ENCODE measurements at places on chromosomes 12 and 14.

DNA sequence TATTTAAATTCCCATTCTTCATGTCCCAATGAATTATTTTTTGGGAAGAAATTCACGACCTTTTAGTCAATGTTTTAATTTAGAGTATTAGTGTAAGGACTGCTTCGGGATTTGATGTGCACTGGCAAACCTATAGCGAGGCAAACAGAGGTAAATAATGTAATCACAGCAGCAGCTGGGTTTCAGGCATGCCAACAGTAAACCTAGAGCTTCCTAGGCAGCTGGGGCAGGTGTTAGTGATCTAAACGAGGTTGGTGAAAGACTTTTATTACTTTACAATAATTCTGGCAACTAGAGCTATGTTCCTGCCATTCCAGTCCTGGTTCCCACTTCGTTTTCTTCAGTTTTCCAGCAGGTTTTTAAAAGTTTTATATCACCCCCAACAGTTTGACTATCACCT is 1036.4 kb upstream of the FOXG1 start:
- DNase-seq, result no peak

DNA sequence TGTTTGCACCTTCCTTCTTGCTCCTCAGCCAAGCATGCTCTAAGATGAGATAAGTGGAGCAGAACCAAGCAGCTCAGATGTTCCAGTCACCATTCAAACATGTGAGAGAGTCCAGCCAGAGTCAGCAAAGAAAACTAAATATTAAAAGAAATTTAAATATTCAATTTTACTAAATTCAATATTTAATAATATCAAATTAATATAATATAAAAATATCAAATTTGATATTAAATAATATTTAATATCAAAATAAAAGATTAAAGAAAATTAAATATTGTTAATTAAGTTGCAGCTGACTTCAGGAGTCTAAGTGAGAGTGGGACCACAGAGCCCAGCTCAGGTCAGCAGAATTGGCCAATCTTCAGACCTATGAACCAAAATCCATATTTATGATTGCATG is 526.1 kb upstream of the FLRT2 start:
- DNase-seq, result no peak

DNA sequence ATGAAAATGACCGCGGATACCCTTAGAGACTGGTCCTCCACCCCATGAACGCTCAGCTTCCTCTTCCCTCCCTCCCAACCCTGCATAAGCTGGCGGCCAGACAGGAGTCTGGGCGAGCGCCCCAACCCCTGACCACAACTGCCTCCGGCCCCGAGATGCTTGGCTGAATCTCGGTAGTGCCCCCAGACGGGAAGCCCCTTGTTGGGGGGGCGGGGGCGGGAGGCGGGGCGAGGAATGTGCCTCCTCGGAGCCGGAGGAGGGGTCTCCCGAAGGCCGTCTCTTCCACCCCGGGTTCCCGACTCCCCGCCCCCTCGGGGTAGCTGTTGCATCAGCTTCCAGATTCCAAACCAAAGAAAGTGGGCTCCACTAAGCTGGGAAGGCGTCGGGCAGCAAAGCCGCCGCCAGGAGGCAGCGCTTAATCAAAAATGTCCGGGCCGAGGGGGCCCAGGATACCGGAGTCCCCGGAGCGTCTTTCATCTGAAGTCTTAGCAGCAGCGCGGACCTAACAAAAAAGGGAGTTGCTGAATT is 7.1 kb upstream of the MRPL52 start:
- peak; percentile 57 for DNase-seq

GRCh38 chr12:94133964-94134795 is 14.2 kb upstream of the PLXNC1 start:
- DNase-seq, result peak; percentile 33

- no peak for DNase-seq
Observed at GRCh38 chr12:32087306-32087705, 19.3 kb upstream of the BICD1 start.

- DNase-seq, result peak; percentile 32
Observed at GRCh38 chr12:95102916-95103671, 29.7 kb upstream of the NR2C1 start.

- DNase-seq, result no peak
Observed at GRCh38 chr14:76922584-76922983, 96.4 kb downstream of the LRRC74A start.

GRCh38 chr14:54756656-54757392 is 145.8 kb downstream of the GCH1 start:
- DNase-seq, result no peak

- DNase-seq, result no peak
Observed at GRCh38 chr14:72512925-72513324, 381.0 kb downstream of the DPF3 start.

GRCh38 chr14:75379246-75379929 is 48.4 kb upstream of the JDP2 start:
- DNase-seq, result no peak

GRCh38 chr12:89237763-89238162 is 114.5 kb downstream of the DUSP6 start:
- no peak for DNase-seq

GRCh38 chr14:22483863-22484593 is 105.0 kb downstream of the DAD1 start:
- DNase-seq, result no peak

- no peak for DNase-seq
Observed at GRCh38 chr14:23936084-23936829, 17.3 kb upstream of the DHRS4 start.

GRCh38 chr14:58878439-58879139 is 240.8 kb downstream of the DACT1 start:
- DNase-seq, result no peak

- DNase-seq, result no peak
Observed at GRCh38 chr12:67531501-67531900, 117.0 kb upstream of the DYRK2 start.

GRCh38 chr14:69190191-69190590 is 1.1 kb upstream of the EXD2 start:
- no peak for DNase-seq

DNA sequence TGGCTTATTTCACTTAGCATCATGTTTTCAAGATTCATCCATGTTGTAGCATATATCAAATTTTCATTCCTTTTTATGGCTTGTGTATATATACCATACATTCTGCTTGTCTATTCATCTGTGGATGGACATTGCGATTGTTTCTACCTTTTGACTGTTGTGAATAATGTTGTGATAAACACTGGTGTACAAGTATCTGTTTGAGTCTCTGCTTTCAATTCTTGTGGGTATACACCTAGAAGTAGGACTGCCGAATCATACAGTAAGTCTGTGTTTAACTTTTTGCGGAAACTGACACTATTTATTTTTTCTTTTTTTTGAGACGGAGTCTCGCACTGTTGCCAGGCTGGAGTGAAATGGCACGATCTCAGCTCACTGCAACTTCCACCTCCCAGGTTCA is 19.6 kb upstream of the RPS6KA5 start:
- DNase-seq, result no peak

DNA sequence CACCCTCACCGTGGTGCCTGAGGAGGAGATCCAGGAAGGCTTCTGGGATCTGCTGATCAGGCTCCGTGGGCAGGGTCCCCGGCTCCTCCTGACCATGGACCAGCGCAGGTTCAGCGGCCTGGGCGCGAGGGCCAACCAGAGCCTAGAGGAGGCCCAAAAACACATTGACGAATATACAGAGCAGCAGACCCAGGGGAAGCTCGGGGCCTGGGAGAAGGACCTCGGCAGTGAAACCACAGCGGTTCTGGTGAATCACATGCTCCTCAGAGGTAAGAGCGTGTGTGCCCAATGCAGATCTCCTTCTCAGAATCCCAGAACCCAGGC is 29.4 kb downstream of the SERPINA3 start:
- no peak for DNase-seq

DNA sequence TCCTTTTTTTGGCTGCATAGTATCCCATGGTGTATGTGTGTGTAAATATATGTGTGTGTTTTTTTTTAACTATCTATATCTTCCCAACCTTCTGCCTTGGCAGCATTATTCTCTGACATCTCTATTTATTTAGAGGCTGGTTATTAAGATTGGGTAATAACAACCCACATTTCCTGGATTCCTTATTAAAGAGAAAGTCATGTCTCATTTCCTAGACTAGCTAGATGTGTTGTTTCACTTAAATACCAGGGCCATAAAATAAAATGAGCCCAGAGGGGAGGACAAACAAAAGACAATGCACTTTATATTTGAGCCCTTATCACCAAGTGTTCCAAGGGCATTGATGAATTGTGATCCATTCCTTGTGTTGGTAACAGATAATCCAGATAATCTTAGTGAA is 169.1 kb downstream of the SLC5A8 start:
- DNase-seq, result no peak

DNA sequence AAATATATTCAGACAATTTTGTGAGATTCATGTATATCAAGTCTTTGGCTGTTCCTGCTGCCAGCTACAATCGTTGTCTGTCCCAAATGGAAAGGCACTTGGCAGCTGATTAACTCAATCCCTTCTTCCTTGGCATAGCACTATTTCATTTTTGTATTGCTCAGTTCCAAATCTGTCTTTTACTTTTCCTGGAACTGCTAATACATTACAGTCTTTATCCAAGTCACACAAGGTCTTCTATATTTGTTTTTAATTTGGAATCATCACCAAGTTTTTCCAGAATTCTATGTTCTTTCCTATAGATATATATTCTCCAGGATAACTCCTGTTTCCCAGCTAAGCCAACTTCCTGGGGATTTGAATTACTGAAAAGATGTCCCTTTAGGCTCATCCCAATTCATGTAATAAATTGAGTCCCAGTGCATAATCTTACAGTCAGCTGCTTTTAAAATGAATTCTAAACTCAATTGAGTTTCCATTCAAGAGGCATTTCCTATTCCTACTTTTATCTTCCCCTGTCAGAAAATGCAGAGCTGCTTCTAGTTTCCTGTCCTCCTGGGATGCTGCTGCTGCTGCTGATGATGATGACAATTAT is 45.9 kb downstream of the DYRK2 start:
- no peak for DNase-seq

DNA sequence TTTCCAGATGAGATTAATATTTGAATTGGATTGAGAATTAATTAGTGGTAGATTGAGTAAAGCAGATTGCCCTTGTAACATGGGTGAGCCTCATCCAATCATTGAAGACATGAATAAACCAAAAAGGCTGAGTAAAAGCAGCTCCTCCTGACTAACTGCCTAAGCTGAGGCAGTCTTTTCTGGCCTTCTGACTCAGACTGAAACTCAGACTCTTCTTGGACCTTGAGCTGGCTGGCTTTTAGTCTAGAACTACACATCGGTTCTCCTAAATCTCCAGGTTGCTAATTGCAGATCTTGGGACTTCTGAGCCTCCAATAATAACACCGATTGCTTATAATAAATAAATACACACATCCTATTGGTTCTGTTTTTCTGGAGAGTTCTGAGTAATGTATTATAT is 24.0 kb downstream of the FKBP11 start:
- DNase-seq, result no peak

GRCh38 chr14:78764240-78764639 is 594.1 kb downstream of the NRXN3 start:
- no peak for DNase-seq

DNA sequence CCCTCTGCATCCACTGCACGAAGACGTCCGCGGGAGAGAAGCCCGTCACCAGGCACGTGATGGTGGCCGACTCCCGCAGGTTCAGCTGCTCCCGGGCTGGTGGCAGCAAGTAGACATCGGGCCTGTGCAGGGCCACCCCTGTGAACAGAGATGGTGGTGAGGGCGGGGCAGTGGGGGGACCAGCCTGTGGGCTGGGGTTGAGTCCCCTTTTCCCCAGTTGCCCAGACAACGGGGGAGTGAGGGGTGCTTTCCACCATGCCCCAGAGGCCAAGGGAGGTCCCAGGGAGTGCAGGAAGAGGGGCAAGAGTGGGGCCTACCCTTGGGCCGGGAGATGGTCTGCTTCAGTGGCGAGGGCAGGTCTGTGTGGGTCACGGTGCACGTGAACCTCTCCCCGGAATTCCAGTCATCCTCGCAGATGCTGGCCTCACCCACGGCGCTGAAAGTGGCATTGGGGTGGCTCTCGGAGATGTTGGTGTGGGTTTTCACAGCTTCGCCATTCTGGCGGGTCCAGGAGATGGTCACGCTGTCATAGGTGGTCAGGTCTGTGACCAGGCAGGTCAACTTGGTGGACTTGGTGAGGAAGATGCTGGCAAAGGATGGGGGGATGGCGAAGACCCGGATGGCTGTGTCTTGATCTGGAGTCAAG is 328.3 kb downstream of the TMEM121 start:
- DNase-seq, result no peak

- DNase-seq, result no peak
Observed at GRCh38 chr12:103956509-103957027, 9.1 kb upstream of the TDG start.

GRCh38 chr12:127722611-127723010 is 544.4 kb upstream of the TMEM132C start:
- no peak for DNase-seq

GRCh38 chr14:90495357-90496276 is 98.8 kb downstream of the CALM1 start:
- DNase-seq, result peak; percentile 18

DNA sequence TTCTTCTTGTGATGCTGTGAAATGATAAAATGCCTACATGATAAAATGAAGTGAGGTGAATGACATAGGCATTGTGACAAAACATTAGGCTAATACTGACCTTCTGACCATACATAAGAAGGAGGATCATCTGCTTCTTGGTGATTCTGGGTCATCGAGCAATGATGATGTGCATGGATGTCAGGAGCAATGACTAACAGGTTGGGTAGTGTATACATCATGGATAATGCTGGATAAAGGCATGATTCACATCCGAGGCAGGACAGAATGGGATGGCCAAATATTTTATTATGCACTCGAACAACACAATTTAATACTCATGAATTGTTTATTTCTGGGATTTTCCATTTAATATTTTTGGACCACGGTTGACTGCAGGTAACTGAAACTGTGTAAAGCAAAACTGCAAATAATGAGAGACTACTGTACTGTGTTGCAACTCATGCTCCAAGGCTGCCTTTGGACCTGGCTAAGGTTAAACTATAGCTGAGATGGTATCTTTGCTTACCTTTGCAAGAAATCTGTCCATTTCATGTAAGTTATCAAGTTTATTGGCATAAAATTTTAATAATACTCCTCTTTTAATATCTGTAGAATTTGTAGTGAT is 7.6 kb upstream of the SLC25A21 start:
- DNase-seq, result no peak

- no peak for DNase-seq
Observed at GRCh38 chr12:13436182-13436581, 239.7 kb downstream of the EMP1 start.

Measured in activated CD4-positive, alpha-beta T cell treated with anti-CD3 and anti-CD28 coated beads for 4 hours (primary cell).